ENCODE measurements at places on chromosomes 4 and X.
A peak's percentile ranks its signal among the peaks of the same experiment; 100 is the strongest.

- DNase-seq, result no peak
Measured at GRCh38 chrX:53049127-53049517, 533 bp downstream of the GPR173 start.

DNA sequence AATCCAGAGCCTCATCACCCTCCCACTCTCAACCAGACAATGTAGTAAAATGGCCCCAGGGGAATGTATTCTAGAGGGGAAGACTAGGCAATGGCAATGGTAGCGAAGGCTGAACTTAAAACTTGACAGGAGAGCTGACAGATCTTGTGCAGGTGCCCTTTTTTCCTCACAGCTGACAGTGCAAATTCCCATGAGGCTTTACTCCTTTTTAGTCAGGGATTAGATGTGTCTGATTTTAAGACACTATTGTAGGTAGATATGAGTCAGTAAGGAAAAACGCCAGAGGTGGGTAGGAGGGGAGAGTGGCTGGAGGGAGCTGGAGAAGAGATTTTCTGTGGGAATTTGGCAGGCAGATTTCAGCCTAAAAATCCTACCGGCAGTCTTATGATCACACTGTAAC, 10.7 kb downstream of the CAPN6 start:
- DNase-seq, result no peak

GRCh38 chr4:149291463-149291862, 524.2 kb downstream of the IQCM start:
- DNase-seq, result no peak

DNA sequence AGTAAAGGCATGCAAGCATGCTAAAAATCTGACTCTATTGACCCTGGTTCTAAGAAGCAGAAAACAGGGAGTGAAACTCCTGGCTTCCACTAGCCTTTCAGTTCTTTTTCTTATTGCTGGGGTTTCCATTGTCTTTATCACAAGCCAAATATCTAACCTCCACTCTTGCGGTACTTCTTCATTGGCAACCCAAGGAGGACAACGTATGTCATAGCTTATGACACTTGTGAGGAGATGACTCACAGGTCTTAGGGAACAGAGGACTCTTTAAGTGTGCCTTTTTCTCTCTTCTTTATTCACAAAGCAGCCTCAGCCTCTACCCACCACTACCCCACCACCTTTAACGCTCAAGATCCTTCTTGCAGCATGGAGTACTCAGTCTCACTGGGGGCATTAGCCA, 124.2 kb downstream of the GUCY2F start:
- DNase-seq, result no peak

DNA sequence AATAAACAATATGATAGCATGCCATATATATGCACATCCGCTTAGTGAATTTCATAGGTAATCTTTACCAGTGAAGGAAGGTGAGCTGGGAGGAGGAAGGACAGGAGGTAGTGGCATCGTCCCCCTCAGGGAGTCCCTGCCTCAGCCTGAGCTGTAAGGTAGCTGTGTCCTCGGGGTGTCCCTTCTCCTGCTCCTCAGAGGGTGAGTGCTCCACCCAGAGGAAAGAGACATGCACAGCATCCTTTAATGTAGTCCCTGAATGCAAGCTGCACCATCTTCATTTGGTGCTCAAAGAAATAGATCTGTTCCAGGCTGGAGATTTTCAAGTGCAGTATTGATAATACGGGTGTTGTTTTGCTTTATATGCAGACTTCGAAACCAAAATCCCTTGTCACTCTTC, 330.4 kb upstream of the SFRP2 start:
- DNase-seq, result no peak

DNA sequence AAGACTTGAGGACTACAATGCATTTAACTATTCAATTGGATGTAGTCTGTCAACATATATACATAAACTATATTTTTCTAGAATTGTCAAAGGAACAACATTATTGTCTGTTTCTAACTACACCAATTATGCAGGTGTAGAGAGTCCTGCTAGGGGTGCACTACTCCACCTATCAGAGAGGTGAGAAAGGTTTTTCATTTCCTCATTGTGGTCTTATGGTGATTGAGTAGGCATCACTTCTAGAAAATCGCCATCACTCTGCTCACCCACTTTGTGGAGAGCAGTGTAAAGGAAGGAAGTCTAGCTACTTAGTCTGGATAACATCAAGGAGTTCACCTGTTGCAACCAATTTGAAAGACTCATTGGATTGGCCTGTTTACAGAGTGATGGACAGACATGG, 4.4 kb upstream of the ADH1C start:
- no peak for DNase-seq

DNA sequence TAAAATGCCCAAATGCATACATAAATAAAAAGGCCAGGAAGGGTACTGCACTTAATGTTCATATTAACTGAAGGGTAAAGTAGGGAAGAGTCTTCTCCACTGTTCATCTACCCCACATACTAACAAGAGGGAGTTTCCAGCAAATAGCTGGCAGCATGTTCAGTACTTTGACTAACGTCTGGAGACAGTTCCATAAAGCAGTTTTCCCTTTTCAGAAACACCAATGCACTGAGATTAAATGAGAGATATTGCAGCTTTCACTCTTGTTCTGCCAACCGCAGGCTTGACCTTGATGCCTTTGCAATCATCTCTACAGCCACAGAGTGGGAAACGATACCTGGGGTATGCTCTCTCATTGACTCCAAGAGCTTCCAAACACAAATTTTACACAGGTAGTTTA, 2123.1 kb upstream of the TENM3 start:
- DNase-seq, result no peak

- DNase-seq, result no peak
Measured at GRCh38 chr4:7831858-7832730, 107.6 kb downstream of the AFAP1 start.

DNA sequence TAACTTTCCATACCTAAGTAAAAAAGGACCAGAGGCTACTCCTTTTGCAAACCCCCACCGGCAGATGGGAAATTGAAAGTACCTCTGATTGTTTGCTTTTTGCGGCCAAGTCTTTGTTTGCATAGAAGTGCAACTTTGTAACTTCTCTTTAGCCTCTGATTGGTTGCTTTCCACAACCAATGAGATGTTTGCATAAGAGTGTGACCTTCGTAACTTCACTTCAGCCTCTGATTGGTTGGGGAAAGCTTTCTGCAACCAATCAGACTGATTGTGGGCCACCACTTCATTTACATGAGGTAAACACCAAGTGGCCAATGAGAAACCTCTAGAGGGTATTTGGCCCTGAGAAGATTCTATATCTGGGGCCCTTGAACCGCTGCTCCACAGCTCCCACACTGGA, 48.8 kb upstream of the PGRMC1 start:
- no peak for DNase-seq

DNA sequence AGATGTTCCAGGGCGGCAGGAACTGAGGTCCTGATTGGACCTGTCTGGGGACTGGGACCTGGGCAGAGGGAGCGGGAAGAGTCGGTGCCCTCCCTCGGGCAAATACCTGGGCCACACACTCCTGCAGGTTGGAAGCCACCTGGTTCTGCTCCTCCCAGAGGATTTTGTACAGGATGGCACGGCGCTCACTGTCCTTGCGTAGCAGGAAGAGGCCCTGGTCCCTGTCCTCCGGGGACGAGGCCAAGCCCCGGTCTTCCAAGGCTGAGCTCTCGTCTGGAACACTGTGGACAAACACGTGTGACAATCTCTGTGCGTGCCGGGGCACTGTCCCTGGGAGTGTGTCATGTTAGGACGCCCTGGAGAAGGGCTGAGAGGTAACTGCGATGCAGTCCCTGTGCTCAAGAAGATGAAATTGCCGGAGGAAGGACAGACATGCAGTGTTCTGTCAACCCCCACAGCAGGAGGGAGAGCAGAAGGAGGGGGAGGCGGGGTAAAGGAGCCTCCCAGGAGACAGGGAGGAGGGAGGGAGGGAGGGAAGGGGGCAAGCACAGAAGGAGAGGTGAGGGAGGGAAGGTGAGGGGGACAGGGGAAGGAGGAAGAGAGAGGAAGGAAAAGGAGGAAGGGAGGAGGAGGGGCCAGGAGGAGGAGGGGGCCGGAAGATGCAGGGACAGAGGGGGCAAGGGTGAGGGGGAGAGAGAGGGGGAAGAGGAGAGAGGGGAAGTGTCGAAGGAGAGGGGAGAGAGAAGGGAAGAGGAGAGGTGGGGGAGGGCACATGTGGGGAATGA, 29.0 kb downstream of the PDHA1 start:
- DNase-seq, result no peak

GRCh38 chrX:155263854-155264628, at the start of gene RAB39B:
Gene RAB39B (minus strand): TSS chrX:155264491. CDS start chrX:155264288, 203 bp downstream.
- peak; percentile 71 for DNase-seq

GRCh38 chr4:169492436-169493163, 119.8 kb downstream of the NEK1 start:
- no peak for DNase-seq

DNA sequence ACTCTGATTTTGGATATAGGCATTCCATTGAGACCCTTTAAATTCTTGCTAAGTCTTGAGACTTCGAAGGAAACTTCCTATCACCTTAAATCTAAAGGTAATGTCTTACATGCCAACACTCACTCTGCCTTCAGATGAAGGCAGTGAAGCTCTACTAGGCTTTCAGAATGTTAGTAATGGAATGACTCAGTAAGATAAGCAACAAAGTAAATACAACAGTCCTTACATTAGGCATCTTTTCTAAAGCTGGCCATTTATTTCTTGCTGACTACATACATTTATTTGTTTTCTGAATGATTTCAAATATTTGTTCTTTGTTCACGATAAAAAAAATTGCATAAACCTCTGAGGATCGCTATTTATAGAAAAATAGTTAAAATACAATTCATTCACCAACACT, 43.5 kb downstream of the ASIC5 start:
- no peak for DNase-seq

DNA sequence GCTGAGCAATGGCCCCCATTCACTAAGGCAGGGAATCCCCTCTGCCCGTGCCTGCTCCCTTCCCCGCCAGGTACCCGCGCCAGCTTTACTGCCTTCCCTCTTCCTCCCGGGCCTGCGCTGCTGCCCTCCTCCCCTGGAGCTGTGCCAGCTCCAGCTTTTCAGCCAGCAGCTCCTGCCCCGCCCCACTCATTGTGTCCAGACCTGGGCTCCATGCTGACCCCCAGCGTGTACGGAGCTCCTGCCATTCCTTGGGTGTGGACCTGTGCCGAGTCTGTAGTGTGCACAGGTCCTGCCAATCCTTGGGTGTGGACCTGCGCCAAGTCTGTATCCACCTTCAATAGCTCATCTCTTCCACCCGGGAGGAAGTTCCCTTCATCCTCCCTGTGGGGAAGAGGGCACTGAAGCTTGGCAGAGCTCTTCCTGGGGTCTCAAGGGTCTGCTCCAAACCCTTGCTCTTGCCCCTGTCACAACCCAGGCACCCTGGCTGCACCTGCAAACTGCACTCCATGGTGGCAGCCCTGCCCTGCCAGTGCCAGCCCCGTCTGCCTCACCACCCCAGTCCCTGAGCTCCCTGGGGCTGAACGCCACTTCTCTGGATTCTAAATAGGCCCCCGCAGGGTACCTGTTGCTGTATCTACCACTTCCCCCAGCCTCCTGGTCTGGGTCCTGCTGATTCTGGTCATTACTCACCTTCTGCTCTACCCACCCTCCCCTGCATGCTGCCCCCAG, 63.9 kb downstream of the TRMT44 start:
- no peak for DNase-seq

Measured in stimulated activated naive CD4-positive, alpha-beta T cell treated with Interleukin-2 at 50 U/mL for 16 hours (primary cell).